Central memory CD8-positive, alpha-beta T cell (primary cell): ENCODE measurements at places on chromosomes 2 and 18.

DNA sequence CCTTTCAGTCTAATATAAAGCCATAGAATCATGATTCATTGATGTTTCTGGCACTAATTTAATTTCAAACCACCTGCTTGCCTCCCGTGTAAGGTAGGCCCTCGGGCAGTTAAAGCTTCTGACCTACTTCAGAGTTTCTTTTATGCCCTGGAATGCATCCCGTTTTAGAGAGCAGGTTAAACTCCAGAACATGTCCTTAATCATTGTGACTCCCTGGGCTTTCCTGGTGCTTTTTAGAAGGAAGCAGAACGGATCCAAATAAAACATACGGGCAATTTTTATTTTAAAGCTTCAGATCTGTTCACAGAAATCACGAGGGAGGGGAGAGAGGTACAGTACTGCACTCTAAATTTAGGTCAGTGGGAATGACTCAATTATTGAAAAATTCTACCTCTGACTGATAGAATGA lies 134.8 kb downstream of the GCA start:
- DNase-seq = no peak

- DNase-seq = peak; percentile 41
Observed at GRCh38 chr2:134207589-134208209, 46.2 kb upstream of the MGAT5 start.

DNA sequence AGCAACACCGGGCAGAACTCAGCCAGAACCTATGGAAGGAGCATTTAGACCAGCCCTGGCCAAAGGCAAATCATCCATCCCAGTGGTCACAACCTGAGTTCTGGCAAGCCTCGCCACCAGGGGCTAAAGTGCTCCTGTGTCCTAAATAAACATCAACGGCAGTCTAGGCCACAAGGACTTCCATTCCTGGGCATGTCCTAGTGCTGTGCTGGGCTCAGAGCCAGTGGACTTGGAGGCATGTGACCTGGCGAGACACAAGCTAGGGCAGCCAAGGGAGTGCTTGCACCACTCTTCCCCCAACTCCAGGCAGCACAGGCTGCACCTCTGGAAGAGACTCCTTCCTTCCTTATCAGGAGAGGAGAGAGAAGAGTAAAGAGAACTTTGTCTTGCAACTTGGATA lies 69.0 kb downstream of the ST6GAL2 start:
- DNase-seq = no peak

- no peak for DNase-seq
Observed at GRCh38 chr18:7224198-7224597, 6.7 kb upstream of the LRRC30 start.

DNA sequence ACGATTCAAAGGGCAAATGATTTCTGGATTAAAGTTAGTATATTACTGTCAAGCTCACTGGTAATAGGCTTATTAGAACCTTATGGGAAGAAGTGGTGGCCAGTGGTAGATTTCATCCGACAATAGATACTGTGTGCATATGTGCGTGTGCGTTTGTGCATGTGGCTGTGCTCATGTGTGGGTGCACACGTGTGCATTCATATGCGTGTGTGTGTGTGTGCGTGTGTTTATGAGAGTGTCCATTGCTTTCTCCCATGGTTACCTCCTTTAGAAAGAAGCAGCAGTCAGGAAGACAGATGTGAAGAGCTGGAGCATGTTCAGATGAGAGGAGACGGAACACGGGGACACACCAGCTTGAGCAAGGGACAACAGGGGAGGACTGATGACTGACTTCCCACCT lies 8.9 kb upstream of the MROH2A start:
- no peak for DNase-seq

DNA sequence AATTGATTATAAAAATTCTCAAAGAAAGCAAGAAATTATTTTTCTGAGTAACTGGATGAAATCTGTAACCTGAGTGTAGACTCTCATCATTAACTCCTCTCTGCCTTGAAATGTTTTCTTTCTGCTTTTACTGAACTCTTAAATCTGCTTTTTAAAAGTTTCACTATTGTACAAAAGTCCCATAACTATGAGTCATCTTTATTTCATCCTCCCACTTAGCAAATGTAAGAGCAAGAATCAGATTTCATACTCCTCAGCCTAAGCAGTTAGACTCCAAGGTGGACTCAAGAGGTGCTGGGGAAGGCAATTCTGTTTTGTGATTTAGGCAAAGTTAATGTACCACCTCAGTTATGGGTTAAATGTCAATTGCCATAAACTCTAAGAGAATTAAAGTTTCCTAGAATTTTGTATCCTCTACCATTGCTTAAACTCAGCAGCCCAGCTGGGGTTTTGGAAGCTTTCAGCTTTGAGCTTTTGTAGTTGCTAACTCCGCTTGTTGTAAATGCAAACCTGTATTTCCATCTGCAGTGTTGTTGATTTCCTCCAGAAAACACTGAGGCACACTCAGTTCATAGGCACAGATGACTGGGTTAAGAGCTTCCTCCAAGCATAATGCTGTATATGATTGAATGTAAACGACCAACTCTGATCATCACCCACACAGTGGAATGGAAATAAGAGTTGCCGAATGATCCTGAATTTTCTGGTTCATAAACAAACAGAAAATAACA lies 268.8 kb downstream of the ARHGAP15 start:
- DNase-seq = no peak

DNA sequence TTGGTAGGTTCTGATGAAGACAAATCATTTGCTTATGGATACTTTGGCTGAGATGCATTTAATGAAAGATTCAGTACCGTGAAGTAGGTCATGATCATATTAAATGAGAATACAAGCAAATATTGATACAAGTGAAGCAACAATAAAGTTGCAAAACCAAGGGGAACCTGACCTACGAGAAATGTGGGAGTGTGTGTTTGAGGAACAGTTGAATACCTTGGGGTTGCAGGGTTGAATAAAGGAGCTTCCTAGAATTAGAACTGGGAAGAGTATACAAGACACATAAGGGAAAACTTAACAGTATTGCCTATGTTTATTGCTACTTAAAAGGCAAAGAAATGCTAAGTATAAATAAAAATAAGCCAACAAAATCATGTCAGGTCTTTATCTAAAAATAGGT lies 702.9 kb downstream of the ERBB4 start:
- DNase-seq = no peak

- peak; percentile 13 for DNase-seq
Observed at GRCh38 chr2:165793779-165794535, at the start of gene GALNT3. GALNT3 (minus strand) TSS chr2:165794247; CDS start chr2:165770700, 23,547 bp downstream.

GRCh38 chr2:172489681-172490080 lies 62.3 kb downstream of the ITGA6 start:
- DNase-seq = no peak

DNA sequence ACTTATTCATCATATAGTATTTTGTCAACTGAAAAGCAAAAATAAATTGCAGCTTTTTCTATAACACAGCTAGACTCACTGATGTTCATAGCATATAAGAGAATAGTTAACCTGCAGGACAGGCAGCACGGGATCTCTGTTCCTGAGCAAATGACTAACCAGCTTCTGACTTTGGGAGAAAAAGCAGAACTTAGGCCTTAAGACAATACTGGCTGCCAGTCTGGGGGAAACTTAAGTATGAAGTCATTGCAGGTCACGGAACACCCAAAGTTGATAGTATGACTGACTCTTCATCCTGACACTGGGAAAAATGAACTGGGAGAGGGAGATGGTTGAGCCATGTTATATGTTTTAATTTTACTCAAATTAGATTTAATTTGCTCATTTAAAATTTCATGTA lies 113.0 kb downstream of the DPP4 start:
- no peak for DNase-seq

DNA sequence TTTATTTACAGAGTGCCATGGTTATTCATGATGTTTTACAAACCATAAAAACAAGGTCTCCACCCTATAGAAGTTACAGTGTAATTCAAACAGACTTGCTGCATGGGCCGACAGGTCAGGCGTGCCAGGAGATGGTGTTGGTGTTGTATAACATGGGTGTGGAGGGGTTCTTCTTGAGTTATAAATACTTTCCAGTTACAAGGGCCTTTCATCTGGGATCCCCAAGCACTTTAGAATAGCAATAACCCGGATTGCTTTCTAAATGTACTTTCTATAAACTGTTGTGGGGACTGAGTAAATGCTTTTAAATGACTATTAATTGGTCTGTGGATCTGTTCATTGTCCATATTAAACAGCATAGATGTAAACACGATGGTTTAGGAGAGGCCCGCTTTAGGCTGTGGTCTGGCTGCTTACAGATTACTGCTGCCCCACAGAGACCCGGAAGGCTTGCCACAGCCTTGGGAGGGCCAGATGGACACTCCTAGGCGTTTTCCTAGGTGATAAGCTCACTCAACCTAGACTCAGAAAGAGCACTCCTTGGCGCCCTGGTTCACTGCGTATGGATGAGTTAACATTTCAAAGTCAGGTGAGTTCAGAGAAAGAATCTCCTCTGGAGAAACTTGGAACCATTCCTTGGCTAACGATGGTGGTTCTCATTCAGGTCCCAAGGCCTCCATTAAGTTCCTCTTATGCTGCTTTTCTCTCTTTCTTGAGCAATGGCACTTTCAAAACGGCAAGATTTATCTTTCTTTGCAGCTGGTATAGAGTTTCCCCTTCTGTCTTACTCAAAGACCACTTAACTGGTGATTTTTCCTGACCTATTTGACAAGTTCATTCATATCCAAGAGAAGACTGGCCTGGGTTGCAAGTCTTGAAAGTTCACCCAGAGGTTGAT lies 3.6 kb upstream of the KIAA2012 start:
- no peak for DNase-seq

DNA sequence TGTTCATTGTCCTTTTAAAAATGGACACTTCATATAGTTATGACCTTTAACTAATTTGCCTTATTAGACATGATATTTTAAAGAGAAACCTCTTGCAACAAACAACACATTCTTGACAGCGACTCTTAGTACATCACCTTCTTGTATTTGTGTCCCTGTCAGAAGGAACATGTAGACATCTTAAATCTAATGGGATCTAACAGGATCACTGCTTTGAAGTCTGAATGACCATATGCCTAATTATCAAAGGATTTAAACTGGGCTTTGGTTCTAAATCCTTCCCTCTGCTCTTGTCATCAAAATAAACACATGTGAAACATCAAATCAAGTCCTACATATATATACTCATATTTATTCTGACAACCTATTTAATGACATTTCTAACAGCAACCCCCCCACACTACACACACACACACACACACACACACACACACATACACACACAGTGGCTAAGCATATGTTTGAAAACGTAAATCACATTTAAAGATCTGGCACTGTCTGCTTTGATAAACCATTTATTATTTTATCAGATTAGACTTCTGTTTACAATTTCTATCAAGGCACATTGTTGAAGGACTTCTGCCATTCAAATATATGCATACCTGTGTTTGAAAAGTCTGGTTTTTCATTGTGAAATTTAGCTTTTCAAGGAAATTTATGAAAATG lies 4.2 kb downstream of the GALNT13 start:
- no peak for DNase-seq

DNA sequence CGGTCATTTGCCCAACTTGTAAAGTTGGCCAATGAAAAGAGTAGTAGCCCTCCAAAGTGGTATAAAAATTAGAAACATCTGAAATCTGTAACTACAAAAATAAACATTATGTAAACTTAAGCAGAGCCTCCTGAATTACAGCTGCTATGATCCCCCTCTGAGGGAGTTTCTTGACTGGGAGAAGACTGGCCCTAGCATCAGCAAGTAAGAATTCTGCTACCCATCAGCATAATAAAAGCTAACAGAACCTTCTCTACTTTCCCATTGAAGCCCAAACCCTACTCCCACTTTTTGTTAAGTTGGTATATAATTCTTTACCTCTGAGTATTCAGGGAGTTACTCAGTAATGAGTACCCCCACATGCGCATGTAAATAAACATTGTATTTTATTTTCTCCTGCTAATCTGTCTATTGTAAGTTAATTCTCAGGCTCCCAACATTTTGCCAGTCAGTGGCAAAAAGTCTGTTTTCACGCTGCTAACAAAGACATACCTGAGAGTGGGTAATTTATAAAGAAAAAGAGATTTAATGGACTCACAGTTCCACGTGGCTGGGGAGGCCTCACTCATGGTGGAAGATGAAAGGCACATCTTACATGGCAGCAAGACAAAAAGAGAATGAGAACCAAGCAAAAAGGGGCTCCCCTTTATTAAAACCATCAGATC lies 71.3 kb downstream of the MYL12B start:
- DNase-seq = no peak

DNA sequence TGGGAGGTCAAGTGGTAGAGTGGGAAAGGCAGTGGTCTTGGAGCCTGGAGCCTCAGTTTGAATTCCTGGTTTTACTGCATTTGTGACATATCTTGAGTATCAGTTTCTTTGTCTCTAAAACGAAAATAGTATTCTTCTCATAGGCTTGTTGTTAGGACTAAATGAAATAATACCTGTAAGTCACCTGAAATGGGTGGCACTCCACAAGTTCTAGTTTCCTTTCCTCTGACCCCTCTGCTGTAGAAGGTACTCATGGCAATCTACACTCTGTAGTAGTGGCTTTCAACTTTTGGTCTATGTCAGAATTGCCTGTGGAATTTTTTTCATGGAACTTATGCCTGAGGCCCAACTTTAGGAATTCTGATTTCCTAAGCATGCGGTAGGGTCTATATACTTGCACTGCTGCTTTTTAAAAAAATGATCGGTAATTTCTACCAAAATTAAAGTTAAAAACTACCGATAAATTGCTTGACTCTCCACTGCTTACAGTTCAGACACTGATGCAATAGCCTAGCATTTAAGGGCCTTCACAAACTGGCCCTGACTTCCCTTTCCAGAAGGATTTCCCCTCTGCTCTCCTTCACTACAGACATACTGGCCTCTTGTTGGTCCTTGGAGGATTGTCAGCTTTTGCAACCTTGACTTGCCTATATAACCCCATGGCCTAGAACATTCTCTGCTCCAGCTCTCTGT lies 47.2 kb downstream of the PLEK start:
- DNase-seq = no peak

- no peak for DNase-seq
Observed at GRCh38 chr2:10410001-10410822, 37.9 kb downstream of the ODC1 start.

- no peak for DNase-seq
Observed at GRCh38 chr2:224999754-225000153, 42.5 kb downstream of the DOCK10 start.
